ENCODE measurements at places on chromosomes 6 and 20. TPM values are rescaled to one million over a fixed set of nuclear protein-coding genes. Genes with fewer than 3 reads are reported as not detected.

- DNase-seq: no peak
Measured at GRCh38 chr6:110636781-110637180, 160.4 kb upstream of the SLC22A16 start.

DNA sequence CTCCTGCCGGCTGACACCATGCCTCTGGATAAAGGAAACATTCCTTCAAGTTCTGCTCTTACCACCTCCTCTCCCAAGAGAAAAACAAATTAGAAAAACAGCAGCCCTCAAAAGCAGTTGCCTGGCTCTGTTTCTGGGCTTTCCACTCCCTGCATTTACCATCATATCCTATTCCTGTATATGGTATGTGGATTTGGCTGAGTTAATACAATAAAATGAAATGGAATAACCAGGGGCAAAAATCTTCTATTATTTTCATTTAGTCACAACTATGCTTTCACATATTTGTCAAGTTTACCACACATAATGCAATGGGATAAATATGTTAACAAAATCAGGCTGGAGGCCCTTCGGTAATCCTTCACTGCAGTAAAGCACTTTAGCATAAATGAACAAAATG lies 34.3 kb downstream of the COL12A1 start:
- no peak for DNase-seq

- no peak for DNase-seq
Measured at GRCh38 chr6:34200340-34200971, 36.2 kb upstream of the HMGA1 start.

- no peak for DNase-seq
Measured at GRCh38 chr20:18324596-18325089, 36.3 kb downstream of the ZNF133 start.

GRCh38 chr20:39245685-39246311 lies 283.7 kb downstream of the DHX35 start:
- DNase-seq: no peak

GRCh38 chr6:99289701-99290100 lies 59.8 kb downstream of the FAXC start:
- no peak for DNase-seq

- no peak for DNase-seq
Measured at GRCh38 chr20:326645-327185, 1.4 kb downstream of the SOX12 start.

DNA sequence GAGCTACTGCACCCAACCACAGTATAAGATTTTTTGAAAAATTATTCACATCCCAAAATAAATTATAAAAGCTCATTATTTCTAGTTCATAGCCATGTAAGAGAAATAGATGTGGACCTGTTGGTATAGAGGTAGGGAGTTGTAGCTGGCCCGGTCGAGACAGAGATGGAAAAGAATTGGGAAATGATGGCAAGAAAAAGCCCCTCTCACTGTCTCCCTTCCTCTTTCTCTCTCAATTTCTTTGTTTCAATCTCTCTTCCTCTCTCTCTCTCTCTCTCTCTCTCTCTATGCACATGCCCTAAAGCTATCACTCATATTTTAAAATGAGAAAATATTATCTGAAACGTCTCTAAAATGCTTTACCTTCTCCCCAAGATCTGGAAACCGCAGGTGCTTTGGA lies 80.7 kb upstream of the CD83 start:
- no peak for DNase-seq

The DOK5 gene
- total RNA-seq: not detected
